NT2/D1 (cell line): ENCODE measurements at places on chromosomes 3 and 15.

- no peak for DNase-seq
Observed at GRCh38 chr3:56737006-56737405, 53.9 kb upstream of the TASOR start.

- no peak for DNase-seq
Observed at GRCh38 chr3:153599685-153600084, 437.7 kb downstream of the RAP2B start.

GRCh38 chr3:140595295-140595694 is 82.6 kb upstream of the TRIM42 start:
- DNase-seq: no peak

- peak; percentile 63 for DNase-seq
Observed at GRCh38 chr3:115623044-115623868, at the start of gene GAP43. Gene GAP43, plus strand, starts transcription at chr3:115623510. Its CDS starts 180 bp downstream, at chr3:115623690.

GRCh38 chr3:133989936-133990702 is 39.6 kb downstream of the SLCO2A1 start:
- DNase-seq: no peak

GRCh38 chr15:31270767-31271166 is 55.9 kb upstream of the KLF13 start:
- peak; percentile 23 for DNase-seq

DNA sequence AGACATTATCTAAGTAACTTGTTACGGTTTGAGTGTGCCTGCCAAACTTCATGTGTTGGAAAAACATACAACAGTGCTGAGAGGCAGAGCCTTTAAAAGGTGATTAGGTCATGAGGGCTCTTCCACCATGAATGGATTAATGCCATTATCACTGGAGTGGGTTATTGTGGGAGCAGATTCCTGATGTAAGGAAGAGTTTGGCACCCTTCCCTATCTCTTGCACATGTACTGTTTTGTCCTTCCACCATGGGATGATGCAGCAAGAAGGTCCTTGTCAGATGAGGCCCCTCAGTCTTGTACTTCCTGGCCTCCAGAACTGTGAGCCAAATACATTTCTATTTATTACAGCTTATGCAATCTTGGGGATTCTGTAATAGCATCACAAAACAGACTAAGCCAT is 413.9 kb downstream of the EPHA3 start:
- DNase-seq: no peak

GRCh38 chr3:170563712-170564423 is 22.0 kb downstream of the SLC7A14 start:
- no peak for DNase-seq

DNA sequence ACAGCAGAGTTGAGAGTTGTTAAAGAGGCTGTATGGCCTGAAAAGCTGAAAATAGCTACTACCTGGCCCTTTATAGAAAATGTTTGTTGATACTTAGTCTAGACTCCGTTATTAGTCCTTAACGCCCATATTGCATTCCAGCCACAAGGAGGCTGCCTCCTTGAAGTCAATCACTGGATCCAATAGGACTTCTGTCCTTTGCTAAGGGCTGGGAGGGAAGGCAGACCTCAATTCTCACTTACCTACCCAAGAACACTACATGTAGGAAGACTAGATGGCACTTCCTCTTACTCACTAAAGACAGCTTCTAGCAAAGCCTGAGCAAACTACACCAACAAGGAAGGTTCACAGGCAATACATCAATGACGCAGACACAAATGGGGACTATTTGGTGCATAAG is 139.5 kb upstream of the HACD2 start:
- no peak for DNase-seq

- DNase-seq: no peak
Observed at GRCh38 chr3:133943639-133944141, 48.0 kb upstream of the RAB6B start.

GRCh38 chr3:129756871-129757270 is 136.6 kb downstream of the TMCC1 start:
- DNase-seq: no peak

- DNase-seq: no peak
Observed at GRCh38 chr3:72137865-72138861, 353.2 kb upstream of the PROK2 start.

GRCh38 chr15:91821458-91821857 is 32.0 kb upstream of the SLCO3A1 start:
- DNase-seq: no peak

DNA sequence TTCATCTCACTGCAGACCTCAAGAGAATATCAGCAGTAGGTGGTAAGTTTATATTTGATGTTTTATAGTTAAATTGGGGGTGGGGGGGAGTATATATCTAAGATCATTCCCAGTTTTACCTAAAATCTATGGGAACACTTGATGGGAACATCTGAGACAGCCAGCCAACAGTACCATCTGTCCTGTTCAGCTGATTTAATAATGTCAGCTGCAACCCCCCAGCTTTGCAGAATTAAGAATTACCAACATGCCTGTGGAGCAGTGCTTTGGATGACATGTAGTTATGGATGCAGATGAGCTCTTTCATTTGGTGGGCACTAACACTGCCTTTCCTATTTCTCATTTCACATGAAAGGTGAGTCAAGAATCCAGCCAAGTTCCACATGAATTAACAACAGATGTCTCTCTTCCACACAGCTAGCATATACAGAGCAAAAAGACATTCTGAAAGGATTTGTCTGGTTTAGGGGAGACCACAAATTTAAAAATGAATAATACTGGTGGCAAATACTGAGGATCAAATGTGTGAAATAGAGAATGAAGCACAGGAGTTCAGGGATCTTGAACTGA is 76.2 kb downstream of the SETD5 start:
- DNase-seq: no peak

- DNase-seq: no peak
Observed at GRCh38 chr3:30964612-30965011, 70.2 kb upstream of the GADL1 start.

DNA sequence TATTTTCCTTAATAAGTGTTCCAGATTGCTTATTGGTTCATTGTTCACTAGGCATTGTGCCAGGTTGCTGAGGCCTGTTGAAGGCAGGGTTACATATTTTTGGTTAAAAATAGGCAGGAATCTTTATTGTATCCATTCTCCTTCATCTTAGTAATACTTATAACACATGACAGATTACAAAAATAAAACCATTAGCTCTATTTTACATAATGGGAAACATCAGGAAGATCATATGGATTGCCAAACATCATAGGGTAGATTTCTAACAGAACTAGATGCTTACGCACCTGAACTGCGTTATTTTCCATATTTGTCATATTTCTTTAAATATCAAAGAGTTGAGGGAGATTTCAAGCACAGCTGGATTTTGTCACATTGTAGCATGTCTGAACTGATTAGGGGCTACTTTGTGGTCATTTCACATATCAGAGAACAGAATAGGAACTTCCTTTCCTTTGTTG is 462.9 kb upstream of the SGO1 start:
- no peak for DNase-seq

DNA sequence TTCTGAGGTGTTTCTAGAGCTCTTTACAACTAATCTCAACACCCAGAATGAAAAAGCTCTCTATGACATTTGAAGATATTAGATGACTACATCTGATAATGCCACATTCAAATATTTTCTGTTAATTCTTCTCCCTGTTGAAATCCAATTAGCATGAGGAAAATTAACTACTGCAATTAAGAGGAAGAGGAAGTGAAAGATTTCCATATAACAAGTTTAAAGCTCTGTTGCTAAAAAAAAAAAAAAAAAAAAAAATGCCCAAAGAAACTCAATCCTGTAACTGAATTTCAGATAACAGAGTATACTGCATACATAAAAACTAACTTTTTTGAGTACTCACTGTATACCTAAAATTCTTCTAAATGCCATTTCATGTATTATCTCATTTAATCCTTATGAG is 109.8 kb downstream of the TNIK start:
- no peak for DNase-seq

DNA sequence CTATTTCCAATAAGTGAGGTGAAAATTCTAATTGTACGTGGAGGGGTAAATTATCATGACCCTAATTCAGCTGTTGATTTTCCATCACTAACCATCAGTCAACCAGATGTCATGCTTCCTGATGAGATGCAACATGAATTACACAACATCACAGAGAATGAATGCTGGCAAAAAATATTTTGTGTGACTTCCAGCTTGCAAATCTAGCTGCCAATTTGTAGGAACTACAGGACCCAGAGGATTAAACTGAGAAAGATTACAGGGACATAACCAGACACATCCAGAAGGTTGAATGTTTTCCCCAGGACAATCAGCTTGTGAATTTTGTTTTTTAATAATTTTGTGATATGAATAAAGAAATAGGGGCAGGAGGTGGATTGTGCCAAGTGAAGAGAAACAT is 349.0 kb upstream of the ATP10A start:
- DNase-seq: no peak

DNA sequence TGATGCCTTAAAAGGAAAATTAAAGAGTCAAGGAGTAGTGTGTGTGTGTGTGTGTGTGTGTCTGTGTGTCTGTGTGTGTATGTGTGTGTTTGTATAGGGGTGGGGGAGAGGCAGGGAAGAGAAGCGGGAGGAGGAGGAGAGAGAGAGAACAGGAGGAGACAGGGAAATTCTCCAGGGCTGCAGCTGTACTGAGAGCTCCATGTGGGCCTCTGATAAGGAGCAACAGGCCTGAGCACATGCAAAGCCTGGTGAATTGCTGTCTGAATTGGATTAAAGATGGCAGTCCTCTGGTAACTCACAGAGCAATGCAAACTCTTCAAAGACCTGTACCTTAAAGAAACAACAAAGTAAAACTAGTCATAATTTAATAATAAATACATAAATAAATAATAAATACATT is 70.6 kb downstream of the SEMA6D start:
- no peak for DNase-seq

GRCh38 chr3:69319652-69320051 is 66.2 kb downstream of the FRMD4B start:
- no peak for DNase-seq

DNA sequence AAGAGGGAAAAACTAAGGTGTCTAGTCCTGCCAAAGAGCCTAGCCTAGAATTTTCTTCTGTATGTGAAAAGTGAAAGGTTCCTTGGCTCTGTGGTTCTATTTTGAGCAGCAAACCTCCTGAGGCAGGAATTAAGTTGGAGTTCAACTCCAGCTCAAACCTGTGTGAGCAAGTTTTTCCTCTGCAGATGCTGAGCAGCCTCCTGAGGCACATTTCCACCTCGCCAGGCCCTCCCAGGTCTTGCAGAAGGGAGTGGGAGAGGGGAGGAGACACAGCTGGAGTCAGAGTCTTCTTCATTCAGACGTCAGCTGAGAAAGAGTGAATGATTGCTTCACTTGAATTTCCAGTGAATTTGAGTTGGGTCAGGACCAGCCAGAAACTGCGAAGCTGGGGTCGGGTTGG is 69.5 kb upstream of the ETV5 start:
- no peak for DNase-seq

- peak; percentile 63 for DNase-seq
Observed at GRCh38 chr3:121111914-121112612, 204.1 kb downstream of the STXBP5L start.

GRCh38 chr15:89167267-89168176 is 53.9 kb downstream of the RLBP1 start:
- no peak for DNase-seq

DNA sequence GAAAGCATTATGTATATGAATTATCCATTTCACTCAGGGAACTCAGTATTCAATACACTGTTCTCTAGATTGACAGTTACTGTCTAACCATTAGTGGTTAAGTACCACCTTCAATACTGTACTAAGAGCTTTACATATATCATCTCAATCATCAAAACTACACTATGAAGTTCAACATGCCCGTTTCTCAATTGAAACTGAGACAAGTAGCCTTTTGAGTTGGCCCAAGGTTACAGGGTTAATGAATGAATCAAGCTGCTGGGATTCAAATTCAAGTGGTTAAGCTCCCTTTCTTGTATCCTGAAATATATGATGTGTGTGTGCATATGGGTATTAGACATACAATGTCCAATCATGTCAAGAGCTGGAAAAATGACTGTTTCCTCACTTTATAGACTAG is 5.8 kb downstream of the TASOR start:
- DNase-seq: no peak

GRCh38 chr3:129820587-129820986 is 72.9 kb downstream of the TMCC1 start:
- DNase-seq: no peak

- DNase-seq: no peak
Observed at GRCh38 chr3:189502676-189503257, 128.4 kb upstream of the TP63 start.
